A549 (cell line): ENCODE measurements at places on chromosomes 7 and 10. TPM values are rescaled to one million over a fixed set of nuclear protein-coding genes. Genes with fewer than 3 reads are reported as not detected.

The MSS51 gene
- polyA plus RNA-seq = 0.47 to 0.53 TPM (median 0.49 TPM) in 3 replicates

DNA sequence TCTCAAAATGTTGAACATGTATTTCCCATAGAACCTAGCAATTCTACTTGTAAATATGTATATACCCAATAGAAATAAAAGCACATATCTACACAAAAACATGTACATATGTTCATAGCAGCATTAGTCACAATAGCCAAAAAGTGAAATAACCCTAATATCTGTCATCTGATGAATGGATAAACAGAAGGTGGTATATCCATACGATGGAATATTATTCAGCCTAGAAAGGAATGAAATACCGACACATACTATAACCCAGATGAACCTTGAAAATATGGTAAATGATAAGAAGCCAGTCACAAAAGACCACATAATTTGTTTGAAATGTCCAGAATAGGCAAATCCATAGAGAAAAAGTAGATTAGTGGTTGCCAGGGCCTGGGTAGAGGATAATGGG lies 87.9 kb downstream of the MCU start:
- no peak for DNase-seq

GRCh38 chr10:24209946-24210491 lies 1.1 kb downstream of the KIAA1217 start:
- DNase-seq = peak; percentile 14

GRCh38 chr10:101227429-101228152 lies 1.7 kb downstream of the LBX1 start:
- DNase-seq = no peak

- DNase-seq = no peak
These were observed 127.5 kb downstream of the CRPPA start for GRCh38 chr7:16293669-16294425.

The NME8 gene
- not detected in 3 replicates for polyA plus RNA-seq

- no peak for DNase-seq
These were observed 2.3 kb downstream of the HNRNPA2B1 start for GRCh38 chr7:26198133-26198780.

GRCh38 chr7:37448636-37449361 lies at the start of gene ELMO1:
ELMO1 (minus strand) TSS chr7:37448864; CDS start chr7:37342690, 106,174 bp downstream.
- DNase-seq = peak; percentile 76

DNA sequence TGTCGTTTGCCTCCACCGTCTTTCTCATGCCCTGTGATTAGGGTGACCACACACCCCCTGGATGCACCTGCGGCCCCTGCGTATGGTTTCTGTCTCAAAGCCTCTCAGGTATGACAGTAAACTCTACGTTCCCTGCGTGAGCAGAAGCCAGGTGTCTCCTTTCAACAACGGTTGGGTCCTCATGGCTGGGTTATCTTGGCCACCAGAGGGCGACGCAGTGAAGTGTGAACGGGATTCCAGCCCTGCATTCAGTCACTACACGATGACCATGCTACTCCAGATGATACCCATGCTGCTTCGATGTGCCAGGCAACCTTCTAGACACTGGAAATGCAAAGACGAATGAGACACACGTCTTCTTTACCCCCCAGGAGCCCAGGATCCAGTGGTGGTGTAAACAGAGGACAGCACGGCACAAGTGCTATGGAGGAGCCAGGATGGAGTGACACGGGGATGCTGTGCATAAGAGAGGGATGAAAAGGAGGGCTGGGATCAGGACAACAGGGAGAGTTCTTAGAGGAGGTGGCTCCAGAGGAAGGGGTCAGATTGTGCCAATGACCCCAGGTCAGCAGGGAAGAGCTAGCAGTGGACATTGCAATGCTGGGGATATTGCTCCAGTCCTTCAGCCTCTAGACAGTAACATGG lies 228.1 kb upstream of the PFKP start:
- DNase-seq = peak; percentile 56

GRCh38 chr7:80453699-80454340 lies 58.0 kb downstream of the GNAT3 start:
- DNase-seq = peak; percentile 10

- no peak for DNase-seq
These were observed at the start of gene SSMEM1 for GRCh38 chr7:130207642-130208041. SSMEM1 (plus strand) TSS chr7:130207860; CDS start chr7:130207911, 51 bp downstream.

DNA sequence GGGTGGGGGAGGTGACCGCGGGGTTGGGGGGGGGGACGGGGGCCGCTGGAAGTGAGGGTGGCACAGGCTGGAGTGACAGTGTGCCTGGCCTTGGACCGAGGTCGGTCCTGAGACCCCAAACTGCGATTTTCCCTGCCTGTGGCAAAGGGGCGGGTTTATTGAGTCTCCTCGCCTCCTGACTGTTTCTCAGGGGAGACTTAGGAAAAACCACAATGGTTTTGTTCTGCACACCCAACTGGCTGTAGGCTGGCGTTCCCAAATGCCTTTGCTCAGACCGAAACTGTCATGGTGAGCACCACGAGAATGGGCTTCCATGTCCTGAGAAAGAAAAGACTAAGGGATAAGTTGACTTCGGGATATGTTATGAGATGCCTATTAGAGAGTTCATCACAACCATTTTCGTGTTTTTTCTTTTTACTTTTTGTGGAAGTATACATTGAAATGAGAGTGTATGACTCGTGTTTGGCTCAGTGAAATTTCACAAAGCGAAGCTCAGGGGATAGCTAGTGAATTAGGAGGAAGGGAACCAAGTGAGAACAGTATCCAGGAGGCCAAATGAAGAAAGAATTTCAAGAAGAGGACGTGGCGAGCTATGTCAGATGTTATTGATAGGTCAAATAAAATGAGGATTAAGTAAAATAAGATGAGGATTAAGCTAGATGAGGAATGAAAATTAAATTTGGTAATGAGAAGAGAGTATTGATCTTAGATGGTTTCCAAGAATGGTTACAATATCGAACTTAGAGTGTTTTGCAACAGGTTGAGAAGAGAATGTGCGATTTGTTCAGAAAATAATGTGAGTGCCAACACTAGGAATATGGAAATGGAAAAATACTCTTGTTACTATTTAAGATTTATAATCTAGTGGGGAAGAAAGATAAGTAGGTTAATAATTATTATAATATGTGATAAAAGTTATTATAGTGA lies 918 bp downstream of the NET1 start:
- DNase-seq = peak; percentile 47

The ASCC1 gene
- 56.2 to 58.9 TPM (median 56.5 TPM) in 3 replicates for polyA plus RNA-seq

DNA sequence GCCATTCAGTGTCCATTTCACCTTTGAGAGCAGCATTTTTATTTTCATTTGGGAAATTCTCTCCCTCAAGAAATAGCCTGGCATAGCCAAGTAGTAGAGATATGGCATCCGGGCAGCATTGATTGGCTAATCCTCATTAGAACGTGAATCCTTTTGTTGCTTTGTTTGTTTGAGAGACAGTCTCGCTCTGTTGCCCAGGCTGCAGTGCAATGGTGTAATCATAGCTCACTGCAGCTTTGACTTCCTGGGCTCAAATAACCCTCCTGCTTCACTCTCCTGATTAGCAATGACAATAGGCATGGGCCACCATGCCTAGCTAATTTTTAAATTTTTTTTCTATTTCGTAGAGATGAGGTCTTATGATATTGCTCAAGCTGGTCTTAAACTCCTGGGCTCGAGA lies 1174.9 kb upstream of the AUTS2 start:
- DNase-seq = no peak

GRCh38 chr10:89665302-89665701 lies 20.3 kb upstream of the PANK1 start:
- no peak for DNase-seq

DNA sequence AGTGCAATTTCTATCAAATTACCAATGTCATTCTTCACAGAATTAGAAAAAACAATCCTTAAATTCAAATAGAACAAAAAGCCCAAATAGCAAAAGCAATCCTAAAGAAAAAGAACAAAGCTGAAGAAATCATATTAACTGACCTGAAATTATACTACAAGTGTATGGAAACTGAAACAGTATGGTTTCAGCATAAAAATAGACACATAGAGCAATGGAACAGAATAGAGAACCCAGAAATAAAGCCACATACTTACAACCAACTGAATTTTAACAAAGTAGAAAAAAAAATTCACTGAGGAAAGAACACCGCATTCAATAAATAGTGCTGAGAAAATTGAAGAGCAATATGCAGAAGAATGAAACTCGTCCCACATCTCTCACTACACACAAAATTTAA lies 142.0 kb upstream of the CHRM2 start:
- no peak for DNase-seq

The FKBP6 gene
- polyA plus RNA-seq = not detected in 3 replicates

The GPR26 gene
- not detected in 3 replicates for polyA plus RNA-seq

DNA sequence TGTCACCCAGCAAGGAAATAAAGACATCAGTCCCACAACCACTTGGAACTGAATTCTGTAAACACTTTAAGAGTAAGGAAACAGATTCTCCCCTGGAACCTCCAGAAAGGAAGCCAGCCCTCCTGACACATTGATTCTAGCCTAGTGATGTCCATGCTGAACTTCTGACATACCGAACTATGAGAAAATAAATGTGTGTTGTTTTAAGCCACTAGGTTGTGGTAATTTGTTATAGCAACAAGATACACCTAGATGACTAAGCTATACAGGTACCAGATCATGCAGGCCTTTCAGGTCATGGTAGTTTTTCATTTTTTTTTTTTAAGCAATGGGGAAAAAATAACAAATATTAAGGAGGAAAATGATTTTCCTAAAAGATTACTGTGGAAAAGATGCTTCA lies 37.6 kb upstream of the LRRTM3 start:
- DNase-seq = no peak

The SCART1 gene
- polyA plus RNA-seq = 0.32 to 0.42 TPM (median 0.37 TPM) in 3 replicates

DNA sequence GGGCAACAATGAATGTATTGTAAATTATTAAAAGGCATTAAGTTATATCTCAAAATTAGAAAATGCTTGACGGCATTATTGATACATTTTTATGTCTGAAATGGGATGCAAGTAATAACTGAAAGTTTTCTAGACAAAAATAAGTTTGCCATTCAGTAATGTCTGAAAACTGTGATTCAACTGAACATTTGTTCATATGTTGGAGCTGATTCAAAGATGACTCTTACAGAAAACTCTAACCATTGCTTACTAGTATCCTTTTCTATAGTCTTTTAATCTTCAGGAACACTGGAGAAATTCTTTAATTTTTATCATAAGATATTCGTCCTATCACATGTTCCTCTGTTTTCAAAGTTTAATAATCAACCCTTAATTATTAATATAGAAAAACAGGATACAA lies 71.1 kb upstream of the TFEC start:
- DNase-seq = no peak

GRCh38 chr10:132632851-132633684 lies 95.5 kb downstream of the INPP5A start:
- no peak for DNase-seq

DNA sequence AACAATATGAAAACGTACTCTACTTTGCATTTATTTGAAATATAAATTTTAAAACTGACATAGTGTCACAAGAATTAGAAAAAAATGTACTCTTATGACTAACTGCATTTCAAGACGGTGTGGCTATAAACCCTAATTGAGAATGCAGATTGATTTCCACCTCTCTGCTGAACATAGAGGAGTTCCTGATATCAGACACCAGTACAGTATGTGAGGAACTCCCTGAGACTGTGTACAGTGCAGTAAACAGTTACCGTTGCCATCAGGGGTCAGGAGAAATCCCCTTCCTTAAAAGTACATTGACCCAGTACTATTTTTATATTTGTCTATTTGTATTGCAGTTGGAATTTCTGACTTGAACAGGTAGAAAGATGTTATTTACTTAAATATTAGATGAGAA lies 61.8 kb upstream of the DKK1 start:
- no peak for DNase-seq
